Cerebellar cortex (tissue), 1 donor: ENCODE measurements at places on chromosomes 7 and 10.

- no peak for DNase-seq
Observed at GRCh38 chr7:44897309-44897708, 12.0 kb upstream of the PURB start.

GRCh38 chr10:79073784-79074432 is 5.1 kb downstream of the ZMIZ1 start:
- no peak for DNase-seq

DNA sequence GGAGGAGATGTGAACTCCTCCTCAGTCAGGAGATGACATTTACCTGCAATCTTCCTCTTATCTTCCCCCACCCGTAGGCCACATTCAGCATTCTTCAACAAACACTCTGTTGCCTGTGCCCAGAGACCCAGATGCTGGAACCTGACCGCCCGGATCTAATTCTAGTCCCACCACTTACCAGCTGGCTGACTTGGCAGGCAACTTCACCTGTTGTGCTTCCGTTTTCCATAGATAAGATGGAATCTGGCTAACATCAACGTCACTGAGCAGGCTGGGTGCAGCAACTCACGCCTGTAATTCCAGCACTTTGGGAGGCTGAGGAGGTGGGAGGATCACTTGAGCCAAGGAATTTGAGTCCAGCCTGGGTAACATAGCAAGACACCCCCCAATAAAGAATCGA is 21.3 kb upstream of the FXYD4 start:
- DNase-seq, result no peak

- no peak for DNase-seq
Observed at GRCh38 chr7:157926521-157927150, 589.8 kb downstream of the DNAJB6 start.

DNA sequence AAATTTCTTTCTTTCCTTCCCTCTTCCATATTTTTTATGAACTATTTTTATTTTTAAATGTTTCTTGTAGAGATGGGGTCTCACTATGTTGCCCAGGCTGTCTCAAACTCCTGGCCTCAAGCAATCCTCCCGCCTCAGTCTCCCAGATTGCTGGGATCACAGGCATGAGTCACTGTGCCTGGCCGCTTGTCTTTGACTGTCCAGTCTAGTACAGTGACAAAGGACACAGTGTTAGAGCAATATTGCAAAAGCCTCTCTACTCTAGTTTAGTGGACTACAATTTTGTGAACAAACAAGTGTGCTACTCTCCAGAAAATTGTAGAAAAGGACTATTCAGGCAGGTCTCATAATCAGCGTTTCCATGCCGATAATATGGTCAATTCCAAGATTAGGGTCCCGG is 11.0 kb downstream of the CPA4 start:
- no peak for DNase-seq

- no peak for DNase-seq
Observed at GRCh38 chr7:13312307-13312706, 624.9 kb downstream of the ARL4A start.

DNA sequence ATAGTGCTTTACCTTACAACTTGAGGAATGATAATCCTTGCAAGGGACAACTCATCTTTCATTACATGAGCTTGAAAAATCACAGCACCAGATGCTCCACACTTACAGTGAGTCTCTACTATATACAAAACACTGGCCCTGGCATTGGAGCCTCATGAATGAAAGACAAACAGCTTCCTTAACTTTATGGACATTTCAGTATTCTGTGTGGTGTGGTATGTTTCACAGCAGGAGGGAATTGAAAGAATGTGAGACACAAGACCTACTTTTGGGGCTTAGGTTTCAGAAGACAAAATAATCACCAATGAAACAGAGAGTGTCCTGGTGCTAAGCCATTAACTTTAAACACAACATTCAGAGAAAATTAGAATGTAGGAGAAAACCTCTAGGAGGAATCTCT is 1249.6 kb downstream of the XPNPEP1 start:
- peak; percentile 15 for DNase-seq

DNA sequence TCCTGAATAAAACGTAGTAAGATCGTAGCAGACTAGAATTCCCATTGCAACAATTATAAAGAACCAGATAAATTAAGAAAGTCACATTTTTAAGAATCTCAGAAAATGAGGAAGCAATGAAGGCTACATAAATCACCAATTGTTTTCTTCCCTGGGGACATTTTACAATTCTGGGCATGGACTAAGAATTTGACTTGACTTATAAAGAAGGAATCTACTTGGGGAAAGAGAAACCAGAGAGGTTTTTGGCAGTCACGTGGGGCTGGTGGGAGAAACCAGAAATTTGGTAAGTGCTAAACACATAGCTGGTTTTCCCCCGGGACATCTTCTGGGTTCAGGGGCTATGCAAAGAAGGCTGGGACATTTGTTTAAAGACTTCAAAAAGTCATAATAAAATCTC is 109.8 kb upstream of the IL6 start:
- no peak for DNase-seq

GRCh38 chr10:89352802-89353201 is 25.0 kb downstream of the IFIT3 start:
- no peak for DNase-seq

DNA sequence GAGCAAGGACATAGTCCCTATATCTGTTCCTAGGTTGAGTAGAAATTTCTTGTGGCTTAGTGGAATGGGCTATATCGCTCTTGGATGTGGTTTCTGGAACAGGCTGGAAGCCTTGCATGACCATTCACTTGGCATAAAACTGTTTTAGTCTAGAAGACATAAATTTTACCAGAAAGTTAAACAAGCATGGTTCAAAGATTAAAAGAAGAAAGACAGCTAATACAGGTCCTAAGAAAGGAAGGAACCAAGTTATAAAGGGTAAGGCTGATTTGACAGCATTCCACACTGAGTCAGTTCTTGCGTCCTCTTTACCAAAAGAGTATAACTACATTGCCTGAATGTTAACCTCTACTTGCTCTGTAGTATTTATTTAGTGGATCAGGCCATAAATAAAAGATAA is 724.2 kb downstream of the SORCS1 start:
- no peak for DNase-seq

DNA sequence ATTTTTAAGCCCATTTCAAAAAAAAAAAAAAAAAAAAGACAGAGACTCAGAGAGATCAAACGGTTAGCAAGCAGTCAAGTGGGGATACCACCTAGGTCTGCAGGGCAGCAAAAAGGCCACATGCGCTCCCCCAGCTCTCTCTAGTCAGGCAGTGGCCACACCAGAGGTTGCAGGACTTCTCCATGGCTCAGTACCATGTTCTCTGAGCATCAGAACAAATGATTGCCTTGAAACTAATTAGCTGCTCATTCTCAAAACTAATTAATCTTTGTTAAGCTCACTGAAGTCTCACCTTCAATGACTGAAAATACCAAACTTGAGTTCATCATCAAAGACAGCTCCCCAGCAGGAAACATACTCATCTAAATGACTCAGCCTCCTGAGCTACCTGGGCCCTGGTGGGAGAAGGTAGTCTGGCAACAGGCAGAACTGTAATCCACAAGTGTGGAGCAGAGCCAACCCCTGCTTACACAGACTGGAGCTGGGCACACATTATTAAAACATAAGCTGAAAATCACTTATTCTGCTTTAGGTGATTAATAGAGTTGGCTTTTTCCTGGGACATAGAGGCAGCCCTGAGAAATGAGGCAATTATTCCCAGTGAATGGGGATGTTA is 319.6 kb downstream of the GRID1 start:
- DNase-seq, result no peak

- no peak for DNase-seq
Observed at GRCh38 chr7:42961170-42961569, 29.0 kb downstream of the MRPL32 start.

GRCh38 chr10:123986736-123987135 is 95.1 kb upstream of the CPXM2 start:
- no peak for DNase-seq
